ENCODE measurements at places on chromosomes 2 and 18.

DNA sequence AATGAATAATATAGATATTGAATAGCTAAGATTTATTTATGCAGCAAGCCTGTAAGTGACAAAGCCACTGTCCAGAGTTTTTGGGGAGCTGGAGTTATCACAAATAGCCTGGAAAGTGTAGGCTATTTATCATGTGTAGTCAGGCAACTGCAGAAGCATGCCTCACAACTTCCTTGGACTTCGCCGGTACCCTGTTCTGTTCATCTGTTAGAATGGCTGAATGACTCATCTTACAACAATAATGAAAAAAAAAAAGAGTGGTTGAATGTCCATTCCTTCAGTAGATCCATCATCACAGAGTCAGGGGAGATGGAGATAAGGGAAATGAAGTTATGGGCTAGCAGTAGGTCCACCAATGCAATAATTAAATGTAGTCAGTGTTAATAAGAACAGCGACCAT lies 24.0 kb upstream of the ATP5MC3 start:
- DNase-seq: no peak

GRCh38 chr2:126850940-126851339 lies 47.8 kb upstream of the TEX51 start:
- DNase-seq: no peak

DNA sequence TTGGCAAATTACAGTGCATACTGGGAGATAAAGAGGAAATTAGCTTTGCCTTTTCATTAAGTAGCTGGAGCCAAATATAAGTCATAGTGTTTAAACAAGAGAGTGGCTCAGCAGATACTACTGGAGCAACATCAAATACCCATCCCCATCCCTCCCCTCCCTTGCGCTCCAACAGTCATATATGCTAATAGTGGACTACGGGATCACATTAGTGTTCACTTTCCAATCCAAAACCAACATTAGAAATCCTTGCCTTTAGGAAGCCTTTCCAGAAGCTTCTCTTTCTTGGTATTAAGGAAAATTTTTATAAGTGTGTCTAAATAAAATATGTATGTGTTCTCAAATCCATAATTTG lies 1669.3 kb downstream of the SUCLG1 start:
- no peak for DNase-seq

GRCh38 chr2:192741889-192742288 lies 547.2 kb upstream of the TMEFF2 start:
- peak; percentile 35 for DNase-seq

- no peak for DNase-seq
Observed at GRCh38 chr2:239094867-239095266, 247.0 kb downstream of the TWIST2 start.

- no peak for DNase-seq
Observed at GRCh38 chr2:23523373-23524260, 138.6 kb downstream of the KLHL29 start.

DNA sequence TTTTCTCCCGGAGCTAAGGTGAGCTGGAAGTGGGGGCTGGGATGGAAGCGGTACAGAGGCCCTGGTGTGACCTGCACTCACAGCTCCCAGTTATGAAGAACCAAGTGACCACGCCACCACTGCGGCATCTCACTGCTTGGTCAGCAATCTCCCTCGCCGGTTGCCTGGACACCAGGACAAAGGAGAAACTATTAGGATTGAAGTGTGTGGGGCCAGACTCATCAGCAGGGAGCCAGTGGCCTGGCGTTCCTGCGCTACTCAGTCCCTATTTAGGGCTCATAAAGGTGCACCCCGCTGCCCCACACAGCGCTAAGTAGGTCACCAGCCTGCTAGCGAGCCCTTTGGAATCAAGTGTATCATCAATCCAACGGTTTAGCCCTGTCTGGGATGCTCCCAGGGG lies 82.9 kb downstream of the ZCCHC2 start:
- DNase-seq: no peak

DNA sequence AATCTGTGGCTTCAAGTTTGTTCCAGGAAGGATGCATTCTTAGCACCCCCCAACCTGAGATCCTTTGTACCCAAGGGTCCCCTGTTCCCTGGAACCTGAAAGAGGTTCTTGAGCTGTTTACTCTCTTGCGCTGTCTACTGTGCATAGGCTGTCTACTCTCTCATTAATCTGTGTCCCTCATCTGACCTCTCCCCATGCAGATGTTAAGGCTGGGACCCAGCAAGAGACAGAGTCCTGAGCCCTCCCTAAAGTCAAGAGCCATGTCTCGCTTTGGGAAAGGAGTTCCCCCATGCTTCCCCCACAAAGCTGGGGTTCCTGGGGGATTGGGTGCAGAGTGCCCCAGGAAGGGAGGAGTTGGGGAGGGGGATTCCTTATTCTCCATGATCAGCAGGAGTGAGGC lies 312.9 kb downstream of the CYP26B1 start:
- DNase-seq: no peak

DNA sequence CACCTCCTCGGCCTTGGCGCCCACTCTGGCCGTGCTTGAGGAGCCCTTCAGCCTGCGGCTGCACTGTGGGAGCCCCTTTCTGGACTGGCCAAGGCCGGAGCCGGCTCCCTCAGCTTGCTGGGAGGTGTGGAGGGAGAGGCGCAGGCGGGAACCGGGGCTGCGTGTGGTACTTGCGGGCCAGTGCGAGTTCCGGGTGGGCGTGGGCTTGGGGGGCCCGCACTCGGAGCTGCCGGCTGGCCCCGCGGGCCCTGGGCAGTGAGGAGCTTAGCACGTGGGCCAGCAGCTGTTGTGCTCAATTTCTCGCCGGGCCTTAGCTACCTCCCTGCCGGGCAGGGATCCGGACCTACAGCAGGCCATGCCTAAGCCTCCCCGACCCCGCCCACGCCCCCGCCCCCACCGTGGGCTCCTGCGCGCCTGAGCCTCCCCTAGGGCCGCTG lies 25.3 kb upstream of the TNP1 start:
- no peak for DNase-seq

- DNase-seq: no peak
Observed at GRCh38 chr2:208249296-208249695, 5.6 kb downstream of the IDH1 start.

GRCh38 chr2:127455566-127456493 lies 37.6 kb downstream of the PROC start:
- DNase-seq: no peak

DNA sequence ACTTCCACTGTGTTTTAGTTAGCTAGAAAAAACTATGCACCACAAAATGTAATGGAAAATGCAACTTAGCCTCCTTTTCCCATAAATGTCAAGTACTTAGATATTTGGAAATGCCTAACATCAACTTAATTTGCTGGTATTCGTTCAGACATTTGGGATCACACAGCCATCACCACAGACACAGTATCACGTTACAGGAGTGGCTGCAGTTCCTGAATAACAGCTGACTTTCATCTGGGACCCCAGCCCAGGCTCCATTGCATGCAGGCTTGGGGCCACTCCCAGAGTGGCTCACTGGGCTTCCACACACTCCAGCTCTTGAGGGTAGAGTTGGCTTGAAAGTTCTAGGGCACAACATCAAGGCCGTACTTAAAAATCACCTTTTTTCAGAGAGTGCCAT lies 9.3 kb downstream of the TMEM182 start:
- peak; percentile 71 for DNase-seq

DNA sequence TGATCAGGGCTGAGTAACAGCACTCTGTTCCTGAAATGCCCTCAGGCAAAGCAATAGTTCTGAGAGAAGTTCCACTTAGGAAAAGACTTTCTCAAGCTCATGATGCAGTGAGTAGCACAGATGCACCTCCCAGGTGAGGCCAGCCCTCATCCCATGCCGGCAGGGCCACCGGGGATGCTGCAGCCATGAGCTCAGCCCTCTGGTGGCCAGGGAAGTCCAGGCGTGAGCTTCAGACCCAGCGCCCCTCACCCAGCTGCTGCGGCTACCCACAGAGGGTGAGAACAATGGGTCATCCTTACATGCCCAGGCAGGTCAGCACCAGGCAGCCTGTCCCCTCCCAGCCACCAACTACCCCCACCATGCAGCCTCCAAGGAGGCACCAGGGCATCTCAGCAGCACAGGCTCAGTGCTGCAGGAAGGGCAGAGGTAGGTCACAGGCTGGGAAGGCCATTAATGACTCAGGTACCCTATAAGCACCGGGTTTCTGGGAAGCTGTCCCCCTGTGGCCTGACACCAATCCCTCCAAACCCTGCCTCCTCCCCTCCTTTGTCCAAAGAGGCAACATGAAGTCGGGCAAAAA lies 50.6 kb downstream of the TTC32 start:
- no peak for DNase-seq

DNA sequence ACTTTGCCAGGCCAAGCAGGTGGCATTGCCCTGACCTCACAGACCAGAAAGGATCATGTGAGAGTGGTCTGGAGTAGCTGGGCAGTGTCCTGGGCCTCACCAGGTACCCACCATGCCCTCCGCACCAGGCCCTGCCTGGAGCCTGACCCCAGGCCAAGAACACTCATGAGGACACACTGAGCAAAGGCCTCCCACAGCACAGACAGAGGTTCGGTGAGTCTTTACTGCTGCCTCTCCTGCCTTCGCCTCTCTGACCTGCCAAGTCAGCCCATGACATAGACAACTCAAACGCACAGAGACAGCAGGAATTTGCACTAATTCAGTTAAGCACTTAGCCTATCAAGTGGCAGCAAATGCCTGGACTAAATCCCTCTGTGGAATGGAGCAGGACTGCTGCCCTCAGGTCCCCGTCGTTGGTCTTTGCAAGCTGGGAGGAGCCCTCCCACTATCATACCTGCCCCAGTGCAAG lies 62.5 kb downstream of the RHOB start:
- peak; percentile 55 for DNase-seq

- no peak for DNase-seq
Observed at GRCh38 chr2:58097025-58097424, 50.4 kb downstream of the VRK2 start.
